ENCODE measurements at places on chromosomes 13 and 19. TPM values are rescaled to one million over a fixed set of nuclear protein-coding genes. Genes with fewer than 3 reads are reported as not detected.

DNA sequence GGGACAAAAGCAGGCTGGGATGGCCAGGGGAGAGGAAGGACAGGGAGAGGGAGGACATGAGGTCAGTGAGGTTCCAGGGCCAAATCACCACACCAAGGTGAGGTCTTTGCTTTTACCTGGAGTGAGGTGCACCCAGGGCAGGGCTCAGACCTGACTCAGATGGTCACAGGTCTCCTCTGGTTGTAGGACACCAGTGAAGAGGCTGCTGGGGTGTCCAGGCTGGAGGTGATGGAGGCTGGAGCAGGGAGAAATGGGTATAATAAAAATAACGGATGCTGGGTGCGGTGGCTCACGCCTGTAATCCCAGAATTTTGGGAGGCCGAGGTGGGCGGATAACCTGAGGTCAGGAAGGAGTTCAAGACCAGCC, 6.9 kb downstream of the GRAMD1A start:
- no peak for DNase-seq
- H3K36me3 ChIP-seq = peaks cover 5% of the 10 kb centered on the region
- H3K27me3 ChIP-seq = no peaks in the 10 kb centered on the region
- H3K4me1 ChIP-seq = peaks cover 15% of the 10 kb centered on the region
- H3K27ac ChIP-seq = peak overlapping the region; percentile 69

DNA sequence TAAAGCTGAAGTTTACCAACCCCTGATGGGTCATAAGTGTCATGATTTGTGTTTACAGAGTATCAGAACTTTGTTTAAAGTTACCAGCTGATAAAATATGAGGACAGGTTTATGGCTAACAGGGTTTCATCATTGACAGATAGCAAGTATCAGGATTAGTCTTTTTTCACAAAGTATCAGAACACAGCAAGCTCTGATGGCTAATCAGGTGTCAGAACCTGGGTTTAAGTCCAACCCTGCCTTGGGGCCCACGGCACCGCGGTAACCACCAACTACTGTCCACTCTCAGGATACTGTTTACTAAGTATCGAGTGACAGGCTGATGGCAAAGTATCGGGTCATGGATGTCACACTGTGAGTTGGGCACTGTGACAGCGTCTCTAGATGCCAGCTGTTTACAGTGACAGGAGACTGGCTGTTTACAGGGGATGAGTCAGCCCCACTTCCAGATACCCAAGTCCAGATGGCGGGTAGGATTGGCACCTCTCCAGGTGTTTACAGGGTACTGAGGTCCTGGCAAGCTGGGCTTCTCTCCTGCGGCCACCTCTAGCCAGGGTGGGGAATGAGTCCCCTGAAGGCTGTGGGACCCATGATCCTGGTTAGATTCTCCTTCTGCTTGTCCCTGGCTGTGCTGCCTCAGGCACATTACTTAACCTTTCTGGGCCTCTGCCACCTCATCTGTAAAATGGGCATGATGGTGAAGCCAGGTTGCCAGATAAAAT, 21.8 kb downstream of the ARRDC2 start:
- H3K36me3 ChIP-seq = no peaks in the 10 kb centered on the region
- H3K4me1 ChIP-seq = no peaks in the 10 kb centered on the region
- H3K27me3 ChIP-seq = no peaks in the 10 kb centered on the region
- peak overlapping the region; percentile 76 for H3K27ac ChIP-seq

- H3K27ac ChIP-seq = no peak overlapping the region
- peaks cover 14% of the 10 kb centered on the region for H3K4me1 ChIP-seq
- no peak overlapping the region for H3K4me3 ChIP-seq
- peaks cover 8% of the 10 kb centered on the region for H3K36me3 ChIP-seq
Measured at GRCh38 chr19:44758596-44758995, 10.1 kb downstream of the BCL3 start.

DNA sequence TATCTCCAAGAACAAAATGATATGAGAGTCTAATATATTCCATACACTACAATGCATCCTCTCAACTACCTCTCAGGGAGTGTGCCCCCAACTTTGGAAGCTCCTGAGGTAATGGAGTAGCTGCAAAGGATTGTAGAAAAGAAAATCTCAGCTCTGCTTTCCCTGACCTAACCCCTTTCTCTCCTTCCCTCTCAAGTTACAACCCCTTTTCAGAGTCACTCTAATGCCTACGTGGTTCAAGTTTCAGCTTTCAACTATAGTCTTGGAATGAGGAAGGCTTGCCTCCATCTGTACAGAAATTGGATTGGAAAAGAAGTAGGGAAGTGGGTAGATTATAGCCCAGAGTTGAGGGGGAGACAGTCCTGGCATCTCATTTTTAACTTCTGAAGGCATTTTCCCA, 256.0 kb downstream of the PCDH9 start:
- no peaks in the 10 kb centered on the region for H3K36me3 ChIP-seq
- H3K27me3 ChIP-seq = no peaks in the 10 kb centered on the region
- no peak overlapping the region for H3K4me3 ChIP-seq

GRCh38 chr19:2549701-2550191, 73.8 kb downstream of the GADD45B start:
- no peaks in the 10 kb centered on the region for H3K4me1 ChIP-seq
- peak; percentile 77 for DNase-seq
- no peaks in the 10 kb centered on the region for H3K27me3 ChIP-seq
- H3K36me3 ChIP-seq = no peaks in the 10 kb centered on the region

- no peak overlapping the region for H3K27ac ChIP-seq
- no peak overlapping the region for H3K4me3 ChIP-seq
- peaks cover 3% of the 10 kb centered on the region for H3K27me3 ChIP-seq
- no peaks in the 10 kb centered on the region for H3K36me3 ChIP-seq
- no peaks in the 10 kb centered on the region for H3K4me1 ChIP-seq
Measured at GRCh38 chr13:91368676-91369440, 21.4 kb downstream of the MIR17HG start.

KLK5 gene
- total RNA-seq = not detected

MTUS2 gene
- 6.8 TPM for total RNA-seq

ZNF723 gene
- not detected for total RNA-seq
